Osteoblast (primary cell): ENCODE measurements at places on chromosomes 16 and 17.
A peak's percentile ranks its signal among the peaks of the same experiment; 100 is the strongest.

GRCh38 chr16:3819175-3819527 lies 61.4 kb downstream of the CREBBP start:
- DNase-seq, result no peak

GRCh38 chr17:52235516-52235915 lies 77.0 kb upstream of the CA10 start:
- no peak for DNase-seq

DNA sequence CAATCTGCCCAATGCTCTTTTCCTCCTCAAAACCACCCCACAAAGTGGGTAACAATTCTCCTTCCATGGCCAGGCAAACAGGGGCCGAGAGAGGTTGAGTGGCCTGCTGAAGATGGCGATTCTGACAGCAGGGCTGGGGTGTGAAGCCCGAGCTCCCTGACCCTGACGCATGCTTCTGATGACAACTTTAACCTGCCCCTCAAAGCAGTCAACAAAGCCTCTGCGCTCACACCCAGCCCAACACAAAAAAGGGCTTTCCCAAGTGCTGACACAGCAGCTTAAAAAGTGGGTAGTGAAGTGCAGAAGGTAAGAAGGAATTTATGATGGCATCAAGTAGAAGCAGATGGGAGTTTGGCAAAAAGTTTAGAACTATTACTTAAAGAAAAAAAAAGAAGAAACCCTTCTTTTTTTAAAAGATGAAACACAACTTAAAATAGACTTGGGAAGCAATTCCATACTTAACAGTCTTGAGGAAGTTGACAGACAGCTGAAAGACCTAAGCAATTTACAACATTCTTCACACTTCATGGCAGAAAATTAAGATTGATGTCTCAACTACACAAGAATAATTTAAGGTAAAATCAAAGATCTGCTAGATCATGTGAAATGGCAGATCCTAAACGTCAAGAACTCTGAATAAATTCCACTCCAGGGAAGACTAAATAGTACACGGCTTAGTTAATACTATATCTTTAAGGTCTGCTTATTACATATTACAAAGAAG lies 133.9 kb downstream of the PARN start:
- no peak for DNase-seq

GRCh38 chr16:52526116-52526828 lies 20.7 kb downstream of the TOX3 start:
- DNase-seq, result no peak

- DNase-seq, result peak; percentile 75
Measured at GRCh38 chr17:32659419-32659842, 172.6 kb downstream of the CDK5R1 start.

DNA sequence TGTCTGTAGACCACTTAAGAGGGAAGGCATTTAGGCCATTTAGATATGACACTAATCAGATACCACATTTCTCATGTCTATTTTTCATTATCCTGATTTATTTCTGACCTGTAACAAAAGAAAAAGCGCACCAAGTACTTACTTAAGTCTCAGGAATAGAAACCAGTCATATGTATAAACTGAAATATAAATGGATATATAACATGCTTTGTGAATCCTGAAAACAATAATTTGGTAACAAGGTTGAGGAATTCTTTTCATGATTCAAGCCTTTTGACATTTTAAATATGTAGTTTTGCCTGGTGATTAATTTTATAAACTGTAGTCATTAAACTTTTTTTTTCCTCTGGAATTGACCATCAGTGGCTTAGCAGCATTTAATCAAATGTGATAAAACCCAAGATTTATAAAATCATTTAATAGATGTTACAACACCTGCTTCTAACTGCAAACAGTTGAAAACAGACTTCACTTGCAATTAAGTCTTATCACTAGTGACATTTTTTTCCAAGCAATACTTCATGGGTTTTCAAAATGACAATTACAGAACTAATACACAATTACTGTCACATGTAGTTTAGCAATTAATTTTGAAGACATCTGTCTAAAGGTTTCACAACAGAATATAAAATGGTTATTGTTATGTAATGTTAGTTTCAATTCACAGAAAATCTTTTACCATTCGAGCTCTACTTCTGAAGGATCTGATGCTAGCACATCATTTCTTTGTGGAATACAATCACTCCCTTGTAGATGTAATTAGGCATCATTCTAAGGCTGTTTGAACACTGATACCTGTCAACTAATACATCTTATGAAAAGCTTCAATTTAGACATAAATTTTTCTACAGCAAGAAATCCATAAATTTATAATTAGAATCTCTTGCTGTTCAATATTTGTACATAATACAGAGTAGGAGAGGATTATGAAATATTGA lies 110.3 kb downstream of the TOX3 start:
- DNase-seq, result no peak

DNA sequence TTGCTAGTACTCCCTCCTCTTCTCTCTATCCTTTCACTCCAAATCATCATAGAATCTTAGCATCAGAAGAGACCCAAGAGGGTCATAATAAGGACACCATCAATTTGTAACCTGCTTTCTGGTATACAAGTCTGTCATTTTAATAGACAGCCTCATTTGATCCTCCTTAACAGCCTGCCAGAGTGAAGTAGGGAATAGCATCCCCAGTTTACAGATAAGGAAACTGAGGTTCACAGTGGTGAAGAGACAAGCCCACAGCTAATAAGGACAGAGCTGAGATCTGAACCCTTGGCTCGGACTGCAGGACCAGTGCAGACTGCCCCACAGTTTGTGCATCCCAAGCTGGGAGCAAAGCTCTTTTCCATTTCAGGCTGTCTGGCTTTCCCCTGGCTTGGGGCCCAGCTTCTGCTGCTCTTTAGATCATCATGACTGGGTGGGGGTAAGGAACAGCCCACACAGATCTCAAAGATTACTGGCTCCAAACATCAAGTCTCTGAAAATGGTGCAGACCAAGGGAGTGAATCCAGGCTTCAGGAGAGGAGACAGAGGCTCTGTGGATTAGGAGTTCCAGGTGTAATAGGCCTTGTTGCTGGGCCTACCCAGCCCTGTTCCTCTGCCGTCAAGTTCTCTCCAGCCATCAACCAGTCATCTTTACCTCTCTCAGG lies 10.3 kb upstream of the IGFBP4 start:
- peak; percentile 91 for DNase-seq

DNA sequence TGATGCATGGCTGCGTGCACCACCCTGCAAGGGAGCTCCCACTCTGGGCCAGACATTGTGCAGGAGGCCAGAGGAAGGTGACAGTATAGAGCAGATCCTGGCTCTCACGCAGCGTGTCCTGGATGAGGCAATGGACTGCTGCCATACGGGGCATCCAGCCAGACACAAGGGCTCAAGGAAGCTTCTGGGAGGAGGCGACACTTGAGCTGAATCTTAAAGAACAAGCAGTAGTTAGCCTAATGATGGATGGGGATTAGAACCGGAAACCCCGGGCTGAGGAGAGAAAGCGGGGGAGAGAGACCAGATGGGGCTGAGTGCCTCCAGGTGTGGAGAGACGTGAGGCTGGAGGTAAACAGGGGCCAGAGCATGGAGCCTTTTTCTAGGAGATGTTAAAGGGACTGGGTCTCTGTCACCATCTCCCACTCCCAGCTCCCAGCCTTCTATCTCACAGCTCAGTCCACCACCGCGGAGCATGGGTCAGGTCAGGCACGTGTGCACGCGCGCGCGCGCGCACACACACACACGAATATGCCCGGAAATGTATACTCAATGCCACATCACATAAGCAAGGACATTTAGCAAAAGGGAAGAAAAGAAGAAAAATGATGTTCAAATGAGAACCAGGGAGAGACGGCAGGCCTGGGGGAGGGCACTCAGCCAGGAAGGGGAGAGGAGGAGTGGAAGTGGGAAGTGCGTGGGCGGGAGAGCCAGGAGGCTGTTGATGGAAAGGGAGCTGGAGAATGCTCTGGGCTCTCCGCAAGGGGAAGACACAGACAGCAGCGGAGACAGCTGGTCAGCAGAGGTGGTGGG lies 46.3 kb downstream of the CCDC42 start:
- DNase-seq, result no peak

GRCh38 chr17:4717791-4718190 lies 7.4 kb downstream of the ARRB2 start:
- peak; percentile 75 for DNase-seq

- DNase-seq, result peak; percentile 100
Measured at GRCh38 chr16:626787-627453, 3.9 kb upstream of the WFIKKN1 start.

DNA sequence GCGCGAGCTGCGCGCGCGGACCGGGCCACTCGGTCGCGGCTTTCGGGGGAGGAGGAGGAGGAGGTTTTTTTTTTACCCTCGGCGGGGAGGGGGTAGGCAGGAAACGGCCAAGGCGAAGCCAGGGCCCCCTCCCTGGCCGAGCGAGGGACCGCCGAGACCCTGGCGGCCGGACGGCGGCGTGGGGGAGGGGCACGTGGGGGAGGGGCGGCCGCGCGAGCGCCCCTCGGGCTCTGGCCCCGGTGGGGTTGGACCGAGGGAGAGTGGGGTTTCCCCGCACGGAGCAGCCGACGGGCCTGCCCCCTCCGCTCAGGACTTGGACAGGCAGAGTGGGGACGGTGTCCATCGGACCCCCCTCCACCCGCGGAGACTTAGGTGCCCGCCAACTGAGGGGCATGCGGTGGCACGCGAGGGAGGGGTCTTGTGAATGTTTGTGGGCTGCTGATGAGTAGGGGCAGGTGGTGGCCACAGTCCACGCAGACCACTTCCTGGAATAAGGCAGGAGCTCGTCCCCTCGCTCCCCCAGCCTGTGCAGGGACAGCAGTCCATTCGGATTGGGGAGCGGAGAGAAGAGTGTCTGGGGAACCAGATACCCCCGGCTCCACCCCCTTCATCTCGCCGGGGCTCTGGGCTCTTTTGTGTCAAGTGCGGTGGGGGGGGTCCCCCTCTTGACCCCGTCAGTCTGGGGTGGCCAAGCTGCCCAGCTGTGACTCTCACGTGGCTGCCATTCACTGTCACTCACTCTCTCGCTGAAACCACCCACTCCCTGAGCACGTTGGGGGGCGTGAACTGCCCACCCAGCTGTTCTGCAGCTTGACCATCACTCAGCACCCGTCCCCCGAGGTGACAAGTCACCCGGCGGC lies 3.0 kb upstream of the CHD3 start:
- DNase-seq, result peak; percentile 97

DNA sequence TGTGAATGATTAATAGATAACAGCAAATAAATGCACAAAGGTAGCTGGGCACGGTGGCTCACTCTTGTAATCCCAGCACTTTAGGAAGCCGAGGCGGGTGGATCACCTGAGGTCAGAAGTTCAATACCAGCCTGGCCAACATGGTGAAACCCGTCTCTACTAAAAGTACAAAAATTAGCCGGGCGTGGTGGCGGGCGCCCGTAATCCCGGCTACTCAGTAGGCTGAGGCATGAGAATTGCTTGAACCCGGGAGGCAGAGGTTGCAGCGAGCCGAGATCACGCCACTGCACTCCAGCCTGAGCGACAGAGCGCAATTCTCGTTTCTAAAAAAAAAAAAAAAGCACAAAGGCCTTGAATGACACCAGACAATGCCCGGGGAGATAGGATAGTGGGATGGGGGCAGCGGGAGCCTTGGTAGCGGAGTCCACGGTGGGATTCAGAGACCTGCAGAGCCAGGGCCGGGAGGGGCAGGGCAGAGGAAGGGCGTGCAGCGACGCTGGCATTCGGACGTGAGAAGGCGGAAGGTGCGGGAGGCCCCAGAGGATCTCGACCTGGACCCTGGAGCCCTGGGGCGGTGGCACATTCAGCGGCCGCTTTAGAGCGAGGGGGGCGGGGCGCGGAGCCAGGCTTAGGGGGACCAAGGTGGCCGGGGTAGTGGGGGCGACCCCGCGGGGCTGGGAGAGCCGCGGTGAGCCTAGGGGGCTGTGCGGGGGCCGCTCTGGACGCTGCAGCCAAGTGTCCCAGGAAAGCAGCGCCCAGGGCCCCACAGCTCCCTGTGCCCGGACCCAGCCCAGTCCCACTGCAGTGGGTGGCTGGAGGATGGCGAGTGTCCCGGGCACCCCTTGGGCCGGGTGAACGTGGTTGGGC lies 999 bp upstream of the FLYWCH2 start:
- peak; percentile 58 for DNase-seq

GRCh38 chr16:3968551-3968950 lies 88.0 kb upstream of the CREBBP start:
- no peak for DNase-seq

- peak; percentile 86 for DNase-seq
Measured at GRCh38 chr17:63477480-63478440, 899 bp downstream of the ACE start.

- DNase-seq, result no peak
Measured at GRCh38 chr17:40264458-40265185, 23.1 kb upstream of the CDC6 start.

GRCh38 chr17:60442271-60443173 lies 20.2 kb downstream of the CHCT1 start:
- DNase-seq, result peak; percentile 82
